Panc1 (cell line): ENCODE measurements at places on chromosomes 3 and 15.

- DNase-seq = no peak
These were observed 4.1 kb downstream of the TJP1 start for GRCh38 chr15:29818141-29818540.

- DNase-seq = no peak
These were observed 1029.2 kb downstream of the OTOL1 start for GRCh38 chr3:162525771-162526170.

GRCh38 chr3:151398895-151399294 lies 14.3 kb upstream of the P2RY12 start:
- no peak for DNase-seq

- no peak for DNase-seq
These were observed 69.9 kb upstream of the TNFSF10 start for GRCh38 chr3:172592898-172593669.

DNA sequence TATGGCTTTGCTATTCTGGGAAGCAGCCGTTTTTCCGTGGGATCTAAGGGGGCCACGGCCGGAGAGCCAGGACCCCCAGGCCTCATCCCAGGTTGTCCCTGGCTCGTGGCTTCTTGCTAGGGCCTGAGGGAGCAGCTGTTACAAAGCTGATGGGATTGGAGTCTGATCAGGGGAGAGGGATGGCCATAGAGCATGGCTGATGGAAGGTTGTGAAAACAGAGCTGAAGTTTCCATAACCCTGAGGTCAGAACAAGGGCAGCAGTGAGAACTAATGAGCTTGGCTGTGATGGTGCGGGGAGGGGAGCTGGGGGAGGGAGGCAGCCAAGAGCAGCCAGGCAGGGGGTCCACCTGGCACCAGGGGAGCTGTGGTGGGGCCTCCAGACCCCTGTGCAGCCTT lies 63.0 kb downstream of the LINGO1 start:
- no peak for DNase-seq

GRCh38 chr3:190596349-190597285 lies 82.7 kb downstream of the IL1RAP start:
- no peak for DNase-seq

DNA sequence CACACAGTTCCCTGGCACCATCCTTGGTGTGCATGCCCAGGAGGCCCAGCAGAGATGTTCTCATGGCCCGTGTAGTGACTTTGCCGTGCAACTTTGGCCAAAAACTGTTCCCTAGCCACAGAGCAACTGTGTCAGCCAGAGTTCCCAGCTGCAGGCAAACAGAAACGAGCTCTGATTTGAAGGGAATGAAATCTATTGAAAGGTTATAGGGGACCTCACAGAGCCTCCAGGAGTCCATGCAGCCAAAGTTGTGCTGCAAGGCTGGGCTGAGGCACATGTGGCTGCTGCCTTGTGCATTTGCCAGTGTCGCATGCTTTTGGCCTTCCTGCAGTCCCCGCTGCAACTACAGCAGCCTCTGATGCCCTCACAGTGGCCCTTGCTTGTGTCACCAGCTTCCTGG lies 70.5 kb downstream of the PLXNA1 start:
- no peak for DNase-seq

DNA sequence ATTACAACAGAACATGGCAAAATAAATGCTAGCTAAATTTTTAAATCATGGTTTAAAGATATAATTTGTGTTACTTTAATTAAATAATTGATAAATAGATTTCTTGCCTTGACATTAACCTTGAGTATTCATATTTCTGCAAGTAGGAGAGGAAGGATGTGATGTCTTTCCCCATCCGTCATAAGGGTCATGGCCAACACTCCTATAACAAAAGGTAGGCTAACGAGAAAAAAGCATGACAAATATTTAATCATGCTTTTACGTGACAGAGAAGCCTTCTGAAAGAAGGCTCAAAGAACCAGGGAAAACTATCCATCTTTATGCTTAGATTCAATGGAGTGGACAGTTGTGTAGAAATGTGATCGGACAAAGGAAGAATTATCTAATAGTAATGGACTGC lies 135.2 kb downstream of the SERPINI1 start:
- DNase-seq = no peak

- no peak for DNase-seq
These were observed 10.7 kb upstream of the ANXA2 start for GRCh38 chr15:60408463-60408981.

DNA sequence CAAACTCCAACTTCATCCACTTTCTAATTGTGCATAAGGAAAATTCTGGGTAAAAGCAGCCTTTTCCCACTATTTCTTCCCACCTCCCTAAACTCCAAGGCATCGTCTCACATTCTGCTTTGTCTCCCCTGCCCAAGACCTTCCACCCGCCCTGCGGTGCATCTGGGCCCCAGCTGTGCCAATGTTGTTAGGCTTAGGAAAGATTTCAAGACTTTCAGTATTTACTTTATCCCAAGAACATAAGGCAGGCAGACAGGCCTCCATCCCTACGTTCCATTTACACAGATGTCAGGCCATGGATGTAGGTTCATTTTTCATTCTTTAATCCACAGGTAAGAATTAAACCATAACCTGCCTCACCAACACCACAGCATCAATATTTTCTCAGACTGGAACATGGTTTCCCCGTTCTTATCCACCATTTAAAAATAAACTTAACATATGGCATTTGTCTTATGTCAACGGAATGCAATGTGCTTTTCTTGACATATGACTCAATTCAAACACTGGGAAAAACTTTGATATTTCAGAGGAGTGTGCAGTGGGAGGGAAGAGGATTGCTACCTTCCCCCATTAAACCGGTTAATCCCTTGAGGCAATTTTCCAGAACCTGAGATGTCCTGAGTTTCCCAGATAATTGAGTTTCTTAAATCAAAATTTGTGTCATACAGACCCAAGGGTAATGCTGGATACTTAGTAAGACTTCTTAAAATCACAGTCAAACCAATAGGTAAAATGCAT lies 238.0 kb upstream of the LRIG1 start:
- DNase-seq = no peak

DNA sequence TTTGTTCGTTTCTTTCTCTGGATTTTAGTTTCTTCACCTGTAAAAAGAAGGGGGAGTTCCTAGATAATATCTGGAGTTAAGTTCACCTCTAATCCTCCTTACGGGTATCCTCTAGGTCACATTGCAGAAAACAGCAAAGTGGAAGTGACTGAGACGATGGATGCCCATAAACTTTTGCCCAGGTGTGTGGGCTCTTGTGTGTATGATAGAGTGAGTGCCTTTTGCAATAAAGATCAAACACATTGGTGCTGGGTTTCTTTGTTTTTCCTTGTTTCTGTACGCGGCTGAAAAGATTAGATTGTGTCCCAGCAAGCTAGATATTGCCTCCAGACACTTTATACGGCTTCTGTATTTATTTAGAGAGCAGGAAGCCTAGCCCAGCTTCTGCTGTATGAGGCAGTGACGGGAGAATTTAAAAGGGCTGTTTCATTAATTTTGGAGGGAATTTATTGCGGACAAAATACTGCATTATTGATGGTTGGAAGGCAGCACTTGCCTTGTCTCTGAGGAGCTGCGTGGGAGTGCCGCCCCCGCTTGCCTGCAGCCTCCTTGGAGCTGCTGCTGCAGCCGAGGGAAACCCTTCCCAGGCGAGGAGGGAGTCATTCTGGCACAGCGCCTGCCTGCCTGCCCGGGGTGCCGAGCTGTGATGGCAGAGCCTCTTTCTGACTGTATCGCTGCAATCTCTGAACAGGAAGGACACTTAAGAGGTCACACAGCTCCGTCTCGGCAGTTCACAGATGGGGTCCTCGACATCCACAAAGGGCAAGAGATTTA lies 38.5 kb downstream of the PYDC2 start:
- no peak for DNase-seq

GRCh38 chr15:48898446-48898845 lies 20.5 kb downstream of the EID1 start:
- DNase-seq = no peak

- DNase-seq = no peak
These were observed 186.8 kb downstream of the CHST2 start for GRCh38 chr3:143306407-143306806.

DNA sequence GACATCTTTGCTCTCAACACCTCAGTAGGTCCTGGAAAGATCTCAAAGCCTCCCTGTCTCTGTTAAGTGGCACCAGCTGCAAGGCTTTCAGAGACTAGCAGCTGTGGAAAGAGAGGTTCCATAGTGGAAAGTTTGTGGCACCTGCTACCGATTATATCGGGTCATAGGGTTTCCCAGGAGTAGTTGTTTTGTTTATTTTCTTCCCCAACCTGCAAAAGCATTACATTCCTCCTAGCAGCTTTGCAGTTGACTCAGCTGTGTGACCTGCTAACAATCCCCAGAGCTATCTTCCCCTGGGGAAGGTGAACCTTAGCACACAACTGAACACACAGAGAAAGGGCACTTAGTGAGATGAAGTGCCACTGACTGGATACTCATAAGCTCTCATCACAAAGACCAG lies 598.9 kb upstream of the GRM7 start:
- DNase-seq = no peak

GRCh38 chr3:49600781-49601180 lies 46.5 kb downstream of the BSN start:
- DNase-seq = no peak

DNA sequence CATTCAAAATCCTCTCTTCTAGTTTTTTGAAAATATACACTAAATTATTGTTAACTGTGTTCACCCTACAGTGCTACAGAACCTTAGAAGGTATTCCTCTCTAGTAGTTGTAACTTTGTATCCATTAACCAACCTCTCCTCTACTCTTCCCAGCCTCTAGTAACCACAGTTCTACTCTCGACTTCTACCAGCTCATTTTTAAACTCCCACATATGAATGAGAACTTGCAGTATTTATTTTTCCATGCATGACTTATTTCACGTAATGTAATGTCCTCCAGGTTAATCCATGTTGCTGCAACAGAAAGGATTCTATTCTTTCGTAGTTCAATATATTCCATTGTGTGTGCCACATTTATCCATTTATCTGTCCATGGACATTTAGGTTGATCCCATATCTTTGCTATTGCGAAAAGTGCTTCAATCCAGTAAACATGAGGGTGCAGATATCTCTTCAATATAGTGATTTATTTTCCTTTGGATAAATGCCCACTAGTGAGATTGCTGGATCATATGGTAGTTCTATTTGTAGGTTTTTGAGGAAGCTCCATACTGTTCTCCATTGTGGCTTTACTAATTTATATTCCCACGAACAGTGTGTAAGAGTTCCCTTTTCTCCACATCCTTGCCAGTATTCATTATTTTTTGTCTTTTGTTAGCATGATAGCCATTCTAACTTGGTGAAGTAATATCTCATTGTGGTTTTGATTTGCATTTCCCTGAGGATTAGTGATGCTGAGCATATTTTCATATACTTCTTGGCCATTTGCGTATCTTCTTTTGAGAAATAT lies 113.7 kb upstream of the SMAD3 start:
- no peak for DNase-seq

GRCh38 chr3:126723801-126724200 lies 19.8 kb downstream of the CHCHD6 start:
- DNase-seq = no peak

DNA sequence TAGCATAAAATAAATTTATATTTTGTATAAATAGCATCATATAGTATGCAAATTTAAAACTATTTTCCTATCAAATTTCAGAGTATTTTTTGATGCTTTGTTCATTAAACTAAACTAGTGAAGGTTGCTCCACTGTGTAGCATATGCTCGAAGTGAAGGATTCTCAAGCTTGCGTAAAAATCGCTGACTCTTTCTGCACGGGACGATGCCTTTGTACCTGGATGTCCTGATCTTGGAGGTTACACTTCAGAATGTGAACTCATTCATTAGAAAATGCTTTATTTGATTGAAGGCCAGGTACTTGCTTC lies 305.0 kb downstream of the WDR72 start:
- DNase-seq = no peak

DNA sequence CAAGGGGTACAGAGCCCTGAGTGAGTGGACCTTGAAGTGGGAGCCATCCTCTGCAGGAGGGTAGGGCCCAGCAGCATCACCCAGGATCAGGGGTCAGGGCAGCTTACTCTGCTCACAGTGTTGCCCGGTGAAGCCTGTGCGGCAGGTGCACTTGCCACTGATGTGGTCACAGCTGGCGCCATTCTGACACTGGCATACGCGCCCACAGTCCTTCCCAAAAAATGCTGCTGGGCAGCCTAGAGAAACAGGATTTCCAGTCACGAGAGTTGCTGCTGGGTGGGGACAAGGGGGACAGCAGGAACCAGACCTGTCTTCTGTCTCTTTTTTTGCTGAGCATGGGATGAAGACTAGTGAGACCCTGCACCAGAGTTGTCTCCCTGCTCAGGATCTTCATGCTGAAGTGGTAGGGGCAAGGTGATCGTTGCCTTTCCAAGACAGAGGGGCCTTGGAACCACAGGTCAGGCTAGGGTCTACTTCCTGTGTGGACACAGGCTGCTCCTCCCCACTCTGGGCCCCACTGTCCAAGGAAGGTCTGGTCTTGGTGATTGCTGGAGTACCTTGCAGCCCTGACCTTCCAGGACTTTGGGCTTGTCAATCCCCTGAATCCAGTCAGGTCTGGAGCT lies 46.9 kb downstream of the RAB11A start:
- no peak for DNase-seq

DNA sequence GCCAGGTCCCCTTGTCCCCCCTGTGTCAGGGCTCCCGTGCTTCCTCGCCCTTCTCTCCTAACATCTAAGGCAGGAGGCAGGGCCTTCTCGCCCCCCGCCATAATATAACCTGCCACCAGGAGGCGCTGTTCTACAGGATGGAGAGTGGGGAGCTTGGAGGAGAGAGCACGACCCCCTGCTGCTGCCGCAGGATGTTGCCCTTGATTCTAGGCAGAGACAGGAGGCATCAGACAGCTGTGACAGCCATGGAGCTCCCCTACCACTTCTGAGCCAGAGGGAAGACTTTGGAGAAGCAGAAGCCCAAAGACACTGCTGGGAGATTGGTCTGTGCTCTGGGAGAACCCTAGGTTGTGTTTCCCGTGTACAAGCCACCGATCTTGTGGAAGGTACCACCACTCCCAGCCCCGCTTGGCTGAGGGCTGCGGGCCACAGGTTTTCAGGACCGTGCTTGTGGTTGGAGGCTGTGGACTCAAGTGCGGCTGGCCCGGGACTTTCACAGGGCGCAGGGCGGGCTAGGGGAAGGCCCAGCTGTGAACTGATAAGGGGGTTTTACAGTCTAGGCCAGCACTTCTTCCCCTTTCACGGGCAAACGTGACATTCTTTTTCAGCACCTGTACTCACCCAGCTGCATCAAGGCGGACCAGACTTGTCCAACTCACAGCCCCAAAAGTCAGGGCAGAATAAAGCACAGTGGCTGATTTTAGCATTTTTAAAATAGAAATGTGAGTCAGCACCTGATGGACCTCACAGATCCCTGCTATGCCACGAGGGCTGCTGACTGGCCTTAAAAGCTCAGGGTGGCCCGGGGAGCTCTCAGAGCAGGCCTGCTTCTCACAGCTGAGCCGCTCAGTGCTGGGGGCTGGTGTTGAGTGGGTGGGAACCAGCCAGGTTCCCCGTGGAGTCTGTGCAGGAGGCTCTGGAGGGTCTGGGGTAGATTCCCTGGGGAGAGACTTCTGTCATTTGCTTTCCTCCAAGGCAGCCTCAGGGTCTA lies 2.6 kb upstream of the TIGIT start:
- peak; percentile 24 for DNase-seq

DNA sequence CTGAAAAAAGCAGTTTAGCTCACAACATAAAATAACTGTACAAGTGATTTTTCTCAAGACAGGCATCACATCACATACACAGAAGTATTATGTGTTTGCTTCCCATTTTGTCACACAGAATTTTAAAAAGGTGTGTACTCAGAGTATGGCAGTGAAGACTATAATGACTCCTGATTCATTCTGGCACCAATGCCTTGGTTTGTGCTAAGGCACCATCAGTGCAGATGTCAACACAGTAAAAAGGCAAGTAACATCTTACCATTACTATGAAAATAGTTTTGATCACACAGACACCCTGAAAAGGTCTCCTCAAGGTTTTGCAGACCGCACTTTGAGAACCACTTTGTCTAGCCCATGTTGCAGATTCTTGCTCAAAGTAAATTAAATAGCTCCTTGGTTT lies 191.6 kb downstream of the KLHL25 start:
- no peak for DNase-seq
